Esophagus squamous epithelium (tissue), 5 donors: ENCODE measurements at places on chromosomes 6 and 20. TPM values are rescaled to one million over a fixed set of nuclear protein-coding genes. Genes with fewer than 3 reads are reported as not detected.

OR2H2 gene
- not detected for total RNA-seq

CCM2L gene
- 4.2 TPM for total RNA-seq

CHRNA4 gene
- total RNA-seq, result not detected

ELOVL2 gene
- 0.06 TPM for total RNA-seq

DYNLRB1 gene
- total RNA-seq, result 91.9 TPM

UNC93A gene
- total RNA-seq, result 0.83 TPM

HLA-DRB5 gene
- total RNA-seq, result 8.4 TPM

ANGPT4 gene
- under 0.01 TPM for total RNA-seq

- no peak overlapping the region for H3K4me3 ChIP-seq
- no peak overlapping the region for H3K27ac ChIP-seq
- H3K27me3 ChIP-seq, result no peaks in the 10 kb centered on the region
- H3K4me1 ChIP-seq, result peaks cover 35% of the 10 kb centered on the region
- no peak for DNase-seq
Measured at GRCh38 chr6:29651413-29652197, 5.3 kb upstream of the MOG start.

DNA sequence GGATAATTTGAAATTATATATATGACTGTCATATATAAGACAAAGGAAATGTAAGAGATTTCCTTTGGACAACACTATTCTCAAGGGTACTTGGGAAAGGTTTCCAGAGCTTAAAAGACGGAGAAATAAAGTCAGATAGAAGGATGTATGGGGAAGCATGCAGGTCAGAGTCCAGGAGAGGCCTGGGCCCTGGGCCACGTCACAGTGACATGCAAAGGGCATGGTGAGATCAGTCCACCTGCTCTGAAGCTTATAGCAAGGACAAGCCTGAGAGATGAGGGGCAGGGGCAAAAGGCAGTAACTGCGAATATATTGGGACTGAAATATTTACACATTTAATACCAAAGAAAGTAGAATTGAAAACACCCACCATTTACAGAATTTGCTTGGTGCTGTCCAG, 24.6 kb upstream of the GMDS start:
- H3K4me1 ChIP-seq, result peaks cover 2% of the 10 kb centered on the region
- no peak overlapping the region for H3K27ac ChIP-seq
- no peak for DNase-seq
- no peaks in the 10 kb centered on the region for H3K27me3 ChIP-seq
- peaks cover 46% of the 10 kb centered on the region for H3K36me3 ChIP-seq

DNA sequence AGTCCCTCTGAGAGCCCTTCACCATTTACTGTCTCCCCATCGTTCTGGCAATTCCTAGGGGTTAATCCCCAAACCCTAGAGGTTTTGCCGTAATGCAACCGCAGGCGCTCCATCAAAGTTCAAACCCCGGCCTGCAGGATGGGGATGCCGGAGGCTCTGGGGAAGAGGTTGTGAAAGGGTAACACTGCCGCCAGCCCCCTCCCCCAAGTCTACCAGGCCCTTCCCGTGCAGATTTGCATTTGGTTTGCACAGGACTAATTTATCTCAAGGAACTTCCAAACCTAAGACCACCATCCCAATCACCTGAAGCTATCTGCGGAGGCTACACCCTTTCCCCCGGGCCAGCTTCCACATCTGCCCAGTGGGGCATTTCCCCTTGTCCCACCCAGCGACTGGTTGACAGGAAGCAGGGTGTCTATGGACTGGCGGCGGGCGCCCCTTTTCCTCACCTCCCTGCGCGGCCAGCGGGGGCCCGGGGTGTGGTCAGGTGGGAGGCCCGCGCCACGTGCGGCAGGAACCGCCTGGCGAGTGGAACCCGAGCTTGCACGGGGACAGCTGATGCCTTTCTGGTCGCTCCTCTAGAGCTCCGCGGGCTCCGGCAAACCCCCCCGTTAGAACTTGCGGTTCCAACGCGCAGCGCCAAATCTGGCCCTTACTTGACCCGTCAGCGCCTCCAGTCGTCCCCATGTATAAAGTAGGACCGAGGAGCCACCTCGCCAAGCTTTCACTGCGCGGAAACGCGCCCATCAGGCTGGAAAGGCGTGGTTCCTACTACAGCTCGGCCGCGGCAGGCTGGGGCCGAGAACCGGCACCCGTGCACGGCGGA, 9.4 kb upstream of the SLC4A11 start:
- H3K36me3 ChIP-seq, result no peaks in the 10 kb centered on the region
- H3K4me1 ChIP-seq, result peaks cover 18% of the 10 kb centered on the region
- DNase-seq, result no peak
- no peak overlapping the region for H3K27ac ChIP-seq
- peak overlapping the region; percentile 29 for H3K4me3 ChIP-seq

DNA sequence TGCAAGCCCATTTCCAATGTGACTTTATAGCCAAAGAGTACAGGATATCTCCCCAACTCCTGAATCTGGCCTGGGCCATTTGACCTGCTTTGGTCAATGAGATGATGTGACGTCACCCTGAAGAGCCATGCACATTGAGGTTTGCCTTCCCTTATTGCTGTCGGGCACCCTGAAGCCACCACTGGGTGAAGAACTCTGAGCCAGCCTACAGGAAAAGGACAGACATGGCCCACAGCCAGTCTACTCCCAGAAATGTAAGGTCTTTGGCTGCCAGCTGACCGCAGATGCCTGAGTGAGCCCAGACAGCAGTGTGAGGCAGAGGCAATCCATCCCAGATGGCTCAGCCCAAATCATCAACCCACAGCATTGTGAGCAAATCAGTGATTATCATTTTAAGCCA, 3.7 kb upstream of the SYNDIG1 start:
- peaks cover 10% of the 10 kb centered on the region for H3K27me3 ChIP-seq
- no peak overlapping the region for H3K27ac ChIP-seq

- no peaks in the 10 kb centered on the region for H3K27me3 ChIP-seq
- H3K36me3 ChIP-seq, result no peaks in the 10 kb centered on the region
- H3K4me3 ChIP-seq, result no peak overlapping the region
- DNase-seq, result no peak
- no peak overlapping the region for H3K27ac ChIP-seq
Measured at GRCh38 chr20:25725639-25726038, 29.0 kb upstream of the ZNF337 start.

GRCh38 chr6:33458676-33459075, 4.3 kb downstream of the ZBTB9 start:
- H3K27me3 ChIP-seq, result no peaks in the 10 kb centered on the region
- H3K36me3 ChIP-seq, result peaks cover 25% of the 10 kb centered on the region
- no peak overlapping the region for H3K27ac ChIP-seq
- H3K4me1 ChIP-seq, result peaks cover 7% of the 10 kb centered on the region

DNA sequence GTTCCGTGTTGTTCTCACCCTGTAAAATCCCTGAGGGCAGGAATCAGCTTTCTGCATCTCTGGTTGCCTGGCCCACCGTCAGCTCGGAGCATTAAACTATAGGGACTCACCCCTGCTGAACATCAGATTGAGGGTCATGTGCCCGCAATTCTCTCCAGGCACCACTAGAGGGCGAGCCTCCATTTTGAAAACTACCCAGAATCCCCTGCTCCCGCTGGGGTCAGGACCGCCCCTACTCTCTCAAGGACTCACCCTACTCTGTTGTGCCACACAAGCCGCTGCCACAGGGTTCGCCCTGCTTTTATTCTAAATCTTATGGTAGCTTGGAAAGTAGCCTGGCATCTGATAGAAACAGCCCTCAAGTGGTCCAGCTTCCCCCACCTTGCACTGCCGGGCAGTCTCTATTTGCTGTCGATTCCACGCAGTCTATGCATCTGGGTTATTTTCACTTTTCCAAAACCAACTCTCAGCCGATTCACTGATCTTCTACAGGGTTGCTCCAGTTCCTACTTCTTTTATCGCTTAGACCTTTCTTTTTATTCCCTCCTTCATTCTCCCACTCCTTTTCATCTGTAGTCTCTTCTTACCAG, 244.1 kb upstream of the QKI start:
- no peaks in the 10 kb centered on the region for H3K27me3 ChIP-seq
- DNase-seq, result no peak
- H3K27ac ChIP-seq, result no peak overlapping the region
- no peak overlapping the region for H3K4me3 ChIP-seq
- no peaks in the 10 kb centered on the region for H3K4me1 ChIP-seq

GRCh38 chr6:31633447-31633846, 12.9 kb downstream of the PRRC2A start:
- H3K27me3 ChIP-seq, result no peaks in the 10 kb centered on the region
- H3K36me3 ChIP-seq, result peaks cover 63% of the 10 kb centered on the region

DNA sequence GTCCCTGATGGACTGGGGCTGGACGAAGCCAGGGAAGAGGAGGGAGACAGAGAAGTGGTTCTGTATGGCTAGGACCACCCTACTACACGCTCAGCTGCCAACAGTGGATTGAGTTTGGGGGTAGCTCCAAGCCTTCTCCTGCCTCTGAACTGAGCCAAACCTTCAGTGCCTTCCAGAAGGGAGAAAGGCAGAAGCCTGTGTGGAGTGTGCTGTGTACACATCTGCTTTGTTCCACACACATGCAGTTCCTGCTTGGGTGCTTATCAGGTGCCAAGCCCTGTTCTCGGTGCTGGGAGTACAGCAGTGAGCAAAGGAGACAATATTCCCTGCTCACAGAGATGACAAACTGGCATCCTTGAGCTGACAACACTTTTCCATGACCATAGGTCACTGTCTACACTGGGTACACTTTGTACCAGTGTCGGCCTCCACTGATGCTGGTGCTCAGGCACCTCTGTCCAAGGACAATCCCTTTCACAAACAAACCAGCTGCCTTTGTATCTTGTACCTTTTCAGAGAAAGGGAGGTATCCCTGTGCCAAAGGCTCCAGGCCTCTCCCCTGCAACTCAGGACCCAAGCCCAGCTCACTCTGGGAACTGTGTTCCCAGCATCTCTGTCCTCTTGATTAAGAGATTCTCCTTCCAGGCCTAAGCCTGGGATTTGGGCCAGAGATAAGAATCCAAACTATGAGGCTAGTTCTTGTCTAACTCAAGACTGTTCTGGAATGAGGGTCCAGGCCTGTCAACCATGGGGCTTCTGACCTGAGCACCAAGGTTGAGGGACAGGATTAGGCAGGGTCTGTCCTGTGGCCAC, 11.3 kb upstream of the RBCK1 start:
- H3K27me3 ChIP-seq, result no peaks in the 10 kb centered on the region
- H3K4me3 ChIP-seq, result no peak overlapping the region
- H3K4me1 ChIP-seq, result no peaks in the 10 kb centered on the region

GRCh38 chr6:72322771-72323170, 299.1 kb upstream of the KCNQ5 start:
- H3K27ac ChIP-seq, result no peak overlapping the region
- H3K4me3 ChIP-seq, result no peak overlapping the region
- no peaks in the 10 kb centered on the region for H3K36me3 ChIP-seq
- DNase-seq, result no peak

GRCh38 chr6:32969685-32970412, 1.5 kb downstream of the BRD2 start:
- H3K36me3 ChIP-seq, result peaks cover 10% of the 10 kb centered on the region
- no peak for DNase-seq
- peak overlapping the region; percentile 100 for H3K27ac ChIP-seq
- H3K27me3 ChIP-seq, result no peaks in the 10 kb centered on the region
- peak overlapping the region; percentile 86 for H3K4me3 ChIP-seq
- peaks cover 19% of the 10 kb centered on the region for H3K4me1 ChIP-seq

GRCh38 chr6:5151955-5152401, 66.8 kb downstream of the PPP1R3G start:
- no peaks in the 10 kb centered on the region for H3K4me1 ChIP-seq
- no peak overlapping the region for H3K27ac ChIP-seq
- DNase-seq, result no peak
- H3K36me3 ChIP-seq, result no peaks in the 10 kb centered on the region

DNA sequence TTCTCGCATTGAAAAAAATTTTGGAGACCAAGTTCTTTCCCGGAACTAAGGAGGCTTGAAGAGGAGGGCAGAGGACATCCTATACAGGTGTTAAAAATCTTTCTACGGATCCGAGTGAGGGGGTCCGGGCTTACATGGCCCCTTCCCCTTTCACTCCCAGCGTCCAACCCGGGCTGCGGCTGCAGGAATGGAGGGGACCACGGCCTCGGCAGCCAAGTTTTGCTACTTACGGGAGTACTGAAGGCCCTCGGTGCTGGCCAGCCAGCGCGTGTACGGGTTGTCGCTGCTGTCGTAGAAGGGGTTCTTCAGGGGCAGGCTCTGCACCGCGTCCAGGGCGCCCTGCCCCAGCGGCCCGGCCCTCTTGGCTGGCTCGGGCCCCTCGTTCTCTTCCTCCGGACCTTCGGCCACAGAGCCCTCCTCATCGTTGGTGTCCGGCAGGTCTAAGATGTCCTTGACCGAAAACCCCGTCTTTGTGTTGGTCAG, 642 bp downstream of the NKX2-2 start:
- H3K4me1 ChIP-seq, result peaks cover 45% of the 10 kb centered on the region
- DNase-seq, result no peak
- no peak overlapping the region for H3K27ac ChIP-seq
- H3K4me3 ChIP-seq, result peak overlapping the region; percentile 35
- no peaks in the 10 kb centered on the region for H3K36me3 ChIP-seq

DNA sequence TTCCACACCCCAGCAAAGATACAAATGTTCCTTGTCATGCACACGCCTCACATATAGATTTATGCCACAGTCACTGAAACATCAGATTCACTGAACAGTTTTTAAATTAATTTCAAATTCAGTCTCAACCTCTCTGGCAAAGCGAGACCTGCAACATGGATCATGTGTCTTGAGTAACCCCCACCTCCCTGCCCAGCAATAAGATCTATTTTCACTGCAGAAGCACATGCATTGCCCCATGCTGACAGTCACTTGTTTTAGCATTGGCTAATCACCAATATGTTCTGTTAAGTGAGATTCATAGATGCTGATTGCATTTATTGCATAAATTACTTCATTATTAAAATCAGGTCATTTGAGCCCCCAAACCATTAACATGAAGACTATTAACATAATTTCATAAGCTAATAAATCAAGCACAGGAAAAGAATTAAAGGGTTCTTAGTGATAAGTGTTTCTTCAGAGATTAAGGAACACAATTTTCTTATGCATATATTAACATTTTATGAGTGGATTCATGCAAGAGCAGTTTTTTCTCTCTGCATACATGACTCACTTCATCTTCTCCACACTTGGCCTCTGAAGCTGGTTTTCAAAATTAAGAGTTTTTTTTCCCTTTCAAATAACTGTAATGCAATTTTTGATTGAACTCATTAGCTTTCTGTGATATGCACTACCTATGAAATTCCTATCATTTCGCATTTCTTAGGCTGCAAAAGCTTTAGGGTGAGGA, 173.2 kb upstream of the SOX4 start:
- H3K27ac ChIP-seq, result no peak overlapping the region
- H3K4me3 ChIP-seq, result no peak overlapping the region
- H3K4me1 ChIP-seq, result no peaks in the 10 kb centered on the region

DNA sequence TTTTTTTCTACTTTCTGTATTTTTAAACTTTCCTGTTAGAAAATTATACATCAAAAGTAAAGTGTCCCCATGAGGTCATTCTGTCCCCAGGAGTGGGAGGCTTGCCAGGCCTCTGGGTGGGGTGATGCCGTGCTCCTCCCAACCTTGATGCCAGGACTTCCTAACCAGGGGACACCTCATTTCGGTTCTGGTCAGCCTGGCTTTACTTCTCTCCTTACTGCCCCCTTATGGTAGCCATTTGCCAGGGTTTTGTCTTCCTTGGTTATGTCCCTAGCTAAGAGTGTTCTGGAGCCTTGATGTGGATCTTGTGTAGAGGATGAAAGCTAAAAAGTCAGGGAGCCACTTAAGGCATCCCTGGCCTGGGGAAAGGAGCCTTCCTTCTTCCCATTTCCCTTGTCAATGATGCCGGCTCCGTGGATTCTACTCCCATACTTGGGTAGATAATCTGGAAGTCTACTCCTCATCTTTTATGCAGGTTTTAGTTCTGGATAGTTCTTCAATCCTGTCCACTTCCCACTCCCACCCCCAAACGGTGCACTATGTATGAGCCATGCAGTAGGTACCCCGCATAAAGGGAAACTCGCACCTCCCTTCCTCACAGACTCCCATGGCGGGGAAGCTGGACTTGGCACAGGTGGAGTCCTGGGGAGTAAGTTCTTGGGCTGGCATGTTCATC, 164.1 kb upstream of the SALL4 start:
- no peak overlapping the region for H3K4me3 ChIP-seq
- no peaks in the 10 kb centered on the region for H3K27me3 ChIP-seq
- H3K36me3 ChIP-seq, result no peaks in the 10 kb centered on the region
- DNase-seq, result no peak
- H3K4me1 ChIP-seq, result no peaks in the 10 kb centered on the region
- no peak overlapping the region for H3K27ac ChIP-seq
